ENCODE measurements at places on chromosomes 11 and 22. TPM values are rescaled to one million over a fixed set of nuclear protein-coding genes. Genes with fewer than 3 reads are reported as not detected.

- DNase-seq = no peak
Observed at GRCh38 chr11:95148938-95149337, 59.3 kb downstream of the ENDOD1 start.

RIC3 gene
- 0.10 TPM for polyA plus RNA-seq

- peak; percentile 15 for DNase-seq
Observed at GRCh38 chr22:50444663-50445062, 30.2 kb downstream of the SBF1 start.

GRCh38 chr11:23236826-23237555 is 376.7 kb upstream of the CCDC179 start:
- peak; percentile 77 for DNase-seq

- peak; percentile 96 for DNase-seq
Observed at GRCh38 chr11:124898263-124898680, 607 bp upstream of the ROBO4 start.

TST gene
- polyA plus RNA-seq = 23.2 TPM

GRCh38 chr11:19239039-19239438 is 1.7 kb downstream of the E2F8 start:
- no peak for DNase-seq

- peak; percentile 71 for DNase-seq
Observed at GRCh38 chr11:86335131-86335767, 33.2 kb downstream of the HIKESHI start.

SLC22A25 gene
- not detected for polyA plus RNA-seq

RIMBP3C gene
- 0.01 TPM for polyA plus RNA-seq

DEUP1 gene
- not detected for polyA plus RNA-seq

DNA sequence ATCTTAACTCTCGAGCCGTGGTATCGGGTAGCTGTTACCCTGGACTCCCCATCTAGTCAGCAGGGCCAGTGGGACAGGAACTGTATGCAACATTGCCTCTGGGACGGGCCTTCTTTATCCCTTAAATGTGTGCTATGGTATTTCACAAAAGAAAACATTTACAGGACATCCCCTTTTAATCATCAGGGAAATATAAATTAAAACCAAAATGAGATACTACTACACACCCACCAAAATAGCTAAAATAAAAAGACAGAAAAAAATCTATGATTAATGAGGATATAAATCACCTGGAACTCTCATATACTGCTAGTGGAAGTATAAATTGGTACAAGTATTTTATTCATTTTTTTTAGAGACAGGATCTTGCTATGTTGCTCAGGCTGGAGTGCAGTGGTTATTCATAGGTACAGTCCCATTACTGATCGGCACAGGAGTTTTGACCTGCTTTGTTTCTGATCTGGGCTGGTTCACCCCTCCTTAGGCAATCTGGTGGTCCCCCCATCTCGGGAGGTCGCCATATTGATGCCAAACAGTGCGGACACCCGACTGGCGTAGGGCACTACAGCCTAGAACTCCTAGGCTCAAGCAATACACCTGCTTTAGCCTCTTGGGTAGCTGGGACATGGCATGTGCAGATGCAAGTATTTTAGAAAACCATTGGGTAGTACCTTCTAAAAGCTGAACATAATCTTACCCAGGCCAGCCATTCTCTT is 9.3 kb downstream of the RSPH14 start:
- DNase-seq = no peak

GRCh38 chr11:77470504-77470903 is 3.4 kb downstream of the PAK1 start:
- no peak for DNase-seq

- DNase-seq = peak; percentile 32
Observed at GRCh38 chr11:61891331-61892084, at the start of gene FADS3. FADS3 (minus strand) TSS chr11:61891545; CDS start chr11:61891381, 164 bp downstream.

CELF1 gene
- polyA plus RNA-seq = 28.8 TPM

SDHAF2 gene
- 53.2 TPM for polyA plus RNA-seq

DNA sequence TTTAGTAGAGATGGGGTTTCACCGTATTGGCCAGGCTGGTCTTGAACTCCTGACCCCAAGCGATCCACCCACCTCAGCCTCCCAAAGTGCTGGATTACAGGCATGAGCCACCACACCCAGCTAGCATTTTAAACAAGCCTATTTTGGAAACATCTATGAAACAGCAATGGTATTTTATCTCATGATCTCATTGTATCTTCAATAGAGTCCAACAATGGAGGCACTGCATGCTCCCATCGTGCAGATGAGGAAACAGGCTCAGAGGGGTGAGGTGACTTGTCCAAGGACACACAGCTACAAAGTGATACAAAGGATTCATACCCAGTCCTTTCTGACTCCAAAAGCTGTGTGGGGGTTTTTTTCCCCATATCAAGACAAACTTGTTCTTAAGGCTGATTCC is 39.0 kb upstream of the RTL6 start:
- DNase-seq = no peak

DNA sequence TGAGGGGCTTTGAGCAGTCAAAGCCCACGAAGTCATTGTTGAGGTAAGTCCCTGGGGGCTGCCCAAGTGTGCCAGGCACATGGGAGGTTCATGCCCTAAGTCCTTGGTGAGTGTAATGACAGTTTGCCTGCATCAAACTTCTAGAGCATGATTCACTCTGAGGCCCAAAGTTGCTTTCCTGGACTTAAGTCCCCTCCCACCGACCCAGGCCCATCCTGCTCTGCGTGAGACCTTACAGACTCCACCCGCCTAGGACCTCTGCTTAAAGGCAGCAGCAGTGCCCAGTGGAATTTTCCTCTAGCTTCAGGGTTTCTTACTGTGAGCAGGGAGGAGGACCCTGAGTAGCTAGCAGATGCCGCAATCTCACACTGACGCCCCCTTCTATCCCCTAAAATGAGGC is 5.7 kb upstream of the PVALB start:
- no peak for DNase-seq

CARD10 gene
- 112 TPM for polyA plus RNA-seq

DNA sequence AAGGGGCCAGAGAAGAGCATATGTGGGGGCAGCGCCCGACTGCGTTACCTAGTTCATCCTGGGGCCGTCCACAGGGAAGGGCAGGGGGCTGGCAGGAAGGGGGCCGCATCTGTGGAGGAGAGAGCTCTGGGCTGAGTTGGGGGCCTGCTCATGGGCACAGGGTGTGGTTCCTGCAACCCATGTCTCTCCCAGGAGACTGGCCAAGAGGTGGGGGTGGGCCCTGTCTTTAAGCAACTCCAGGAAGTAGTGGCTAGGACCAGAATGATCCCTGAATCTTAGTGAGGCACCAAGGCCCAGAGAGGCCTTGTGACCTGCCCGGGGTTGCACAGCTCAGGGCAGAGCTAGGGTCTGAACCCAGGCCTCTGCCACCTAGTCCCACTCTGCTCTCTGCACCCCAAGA is 21.9 kb downstream of the CSNK1E start:
- no peak for DNase-seq

SNX19 gene
- polyA plus RNA-seq = 8.2 TPM

DNA sequence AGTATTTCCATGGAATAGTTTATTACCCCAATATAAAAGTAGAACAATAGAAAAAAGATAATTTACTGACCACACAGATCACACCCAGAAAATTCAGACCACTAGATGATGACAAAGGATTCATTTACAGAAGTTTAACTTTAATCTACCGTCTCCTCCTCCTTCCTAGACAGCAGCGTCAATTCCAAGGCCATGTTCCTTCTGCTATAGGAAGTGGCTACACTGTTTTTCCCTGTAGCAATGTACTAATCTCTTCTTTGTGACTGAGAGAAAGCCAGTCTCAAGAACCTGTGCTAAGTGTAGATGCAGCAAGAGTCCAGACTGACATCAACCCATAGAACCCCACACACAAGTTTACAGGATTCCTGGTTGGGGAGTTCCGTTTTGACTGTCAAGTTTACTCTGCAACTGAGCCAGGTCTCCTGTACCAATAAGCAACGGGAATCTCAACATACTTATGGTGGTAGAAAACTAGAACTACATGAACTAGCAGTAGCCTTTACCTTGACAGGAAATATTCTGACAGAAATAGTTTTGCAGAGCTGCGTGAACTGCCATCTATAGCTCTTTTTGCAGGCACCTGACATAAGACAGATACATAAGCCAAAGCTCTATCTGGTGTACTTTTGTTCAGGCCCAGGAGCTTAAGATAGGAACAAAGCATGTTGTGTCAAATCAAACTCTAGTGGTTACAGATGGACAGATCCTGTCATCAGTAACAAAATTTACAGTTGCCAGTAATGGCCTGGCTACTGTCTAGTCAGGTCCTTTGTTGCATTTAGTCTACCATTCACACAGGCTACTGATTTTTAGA is 42.9 kb downstream of the MRTFA start:
- DNase-seq = no peak

DNA sequence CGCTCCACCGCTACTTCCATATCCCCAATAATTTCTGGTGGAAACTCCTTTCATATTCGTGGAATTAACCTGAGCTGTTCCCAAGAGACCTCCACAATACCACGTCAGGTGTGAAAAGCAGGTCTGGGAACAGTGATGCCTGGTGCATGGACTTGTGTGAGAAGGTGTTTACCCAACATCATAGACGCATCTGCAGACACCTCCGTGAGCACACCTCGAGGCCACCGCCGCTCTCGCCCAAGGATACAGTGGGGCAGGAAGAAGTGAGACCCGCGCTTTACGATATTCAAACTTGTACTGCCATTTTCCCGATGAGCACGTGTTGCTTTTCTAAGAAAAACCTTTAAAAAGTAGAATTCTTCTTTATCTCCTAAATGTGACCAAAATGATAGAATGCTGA is 8.2 kb downstream of the PHF21B start:
- DNase-seq = no peak

POTEH gene
- not detected for polyA plus RNA-seq

DNA sequence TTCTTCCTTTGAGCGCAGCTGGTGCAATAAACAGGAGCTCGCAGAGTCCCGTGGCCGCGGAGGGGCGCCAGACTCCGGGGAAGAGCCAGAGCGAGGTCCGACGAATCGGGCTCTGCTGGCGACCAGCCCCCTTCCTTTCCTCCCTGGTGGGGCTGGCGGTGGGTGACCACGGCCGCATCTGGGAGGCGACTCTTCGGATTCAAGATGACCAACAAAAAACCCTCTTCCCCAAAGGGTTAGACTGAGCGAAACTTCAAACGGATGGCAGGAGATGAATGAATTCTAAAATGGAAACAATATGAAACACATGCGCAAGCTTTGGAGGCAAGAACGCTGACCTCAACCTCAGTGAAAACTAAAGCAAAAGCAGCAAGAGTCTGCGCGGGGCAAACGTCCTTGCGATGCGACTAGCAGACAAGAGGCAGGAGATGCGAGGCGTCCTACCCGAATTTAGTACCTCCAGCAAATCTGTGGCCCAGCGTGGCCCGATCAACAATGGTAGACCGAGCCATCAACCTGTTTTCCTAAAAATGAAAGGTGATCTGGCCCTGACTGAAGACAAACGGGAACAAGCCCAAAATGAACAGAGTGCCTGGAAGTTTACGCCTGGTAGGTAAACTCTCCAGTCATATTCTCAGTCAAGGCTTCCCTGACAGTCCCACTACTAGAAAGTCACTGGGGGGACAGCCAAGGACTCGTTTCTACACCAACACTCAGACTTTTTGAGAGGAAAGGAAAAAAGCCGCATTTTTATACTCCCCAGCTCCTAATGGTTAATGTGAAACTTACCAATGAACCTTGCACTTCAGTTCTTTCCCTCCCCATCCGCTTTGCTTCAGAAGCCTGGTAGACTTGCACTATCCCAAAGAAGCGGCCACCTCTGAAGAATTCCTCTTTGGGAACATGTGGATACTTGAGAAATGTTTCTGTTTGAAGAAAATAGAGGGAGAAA is 11.6 kb downstream of the MMP3 start:
- no peak for DNase-seq

DNA sequence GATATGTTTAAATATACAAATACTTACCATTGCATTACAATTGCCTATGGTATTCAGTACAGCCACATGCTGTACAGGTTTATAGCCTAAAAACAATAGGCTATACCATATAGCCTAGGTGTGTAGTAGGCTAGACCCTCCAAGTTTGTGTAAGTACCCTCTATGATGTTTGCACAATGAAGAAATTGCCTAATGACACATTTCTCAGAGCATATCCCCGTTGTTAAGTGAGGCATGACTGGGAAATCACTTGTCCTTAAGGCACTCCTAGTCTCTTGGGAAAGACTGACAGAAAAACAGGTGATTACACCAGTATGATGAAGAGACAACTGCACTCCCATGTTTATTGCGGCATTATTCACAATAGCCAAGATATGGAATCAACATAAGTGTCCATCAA is 187.2 kb downstream of the SPON1 start:
- no peak for DNase-seq

GRCh38 chr22:25111579-25112517 is 87.8 kb upstream of the CRYBB3 start:
- DNase-seq = peak; percentile 29

GRCh38 chr11:70303070-70303469 is 32.6 kb downstream of the PPFIA1 start:
- DNase-seq = no peak

DNA sequence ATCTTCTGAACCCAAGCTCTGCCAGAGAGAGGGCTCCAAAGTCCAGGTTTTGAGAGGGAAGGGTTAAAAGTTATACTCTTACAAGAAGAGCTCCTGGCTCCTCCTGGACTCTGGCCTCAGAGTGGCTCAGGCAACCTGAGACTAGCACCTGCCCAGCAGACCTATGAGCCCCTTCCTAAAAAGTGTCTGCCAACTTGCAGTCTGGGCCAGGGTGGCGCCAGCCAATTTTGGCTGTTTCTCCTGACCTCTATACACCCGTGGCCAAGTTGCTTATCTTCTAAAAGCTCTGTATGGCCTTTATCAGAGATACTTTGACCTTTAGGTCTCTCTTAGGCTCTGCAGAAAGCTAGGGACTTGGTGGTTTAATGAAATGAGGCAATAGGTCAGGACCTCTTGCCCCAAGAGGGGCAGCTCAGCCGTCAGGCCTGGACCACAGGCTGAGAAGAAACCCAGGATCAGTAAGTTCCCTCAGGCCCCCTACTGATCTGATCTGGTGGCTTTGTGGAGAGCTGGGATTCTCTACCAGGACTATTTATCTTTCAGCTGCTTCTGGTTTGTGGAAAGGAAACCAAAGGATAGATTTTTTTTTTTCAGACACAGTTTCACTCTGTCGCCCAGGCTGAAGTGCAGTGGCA is 10.3 kb upstream of the UCP3 start:
- no peak for DNase-seq

- no peak for DNase-seq
Observed at GRCh38 chr11:74141241-74141695, 29.5 kb downstream of the C2CD3 start.

DNA sequence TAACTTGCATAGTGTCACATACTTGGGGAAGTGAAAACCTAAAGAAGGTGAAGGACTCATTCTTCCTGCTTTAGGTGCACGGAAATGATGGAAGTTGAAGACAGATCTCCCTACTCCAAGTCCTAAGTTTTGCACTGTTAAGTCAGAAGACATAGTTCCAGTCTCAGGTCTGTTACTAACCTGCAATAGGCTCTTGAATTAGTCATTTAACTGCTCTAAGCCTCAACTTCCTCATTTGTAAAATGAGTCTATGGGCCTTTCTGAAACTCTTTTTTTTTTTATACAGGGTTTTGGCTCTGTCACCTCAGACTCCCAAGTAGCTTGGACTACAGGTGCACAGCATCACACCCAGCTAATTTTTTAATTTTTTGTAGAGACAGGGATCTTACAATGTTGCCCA is 30.8 kb upstream of the POU2AF1 start:
- no peak for DNase-seq

TPH1 gene
- 0.04 TPM for polyA plus RNA-seq

All from foreskin keratinocyte (primary cell).